Activated CD4-positive, alpha-beta T cell treated with anti-CD3 and anti-CD28 coated beads for 1 hour (primary cell): ENCODE measurements at places on chromosomes 4 and X.

GRCh38 chrX:27599928-27600327, 9.8 kb downstream of the DCAF8L2 start:
- no peak for DNase-seq

- DNase-seq = no peak
Measured at GRCh38 chrX:143726296-143726695, 5.7 kb upstream of the SPANXN2 start.

DNA sequence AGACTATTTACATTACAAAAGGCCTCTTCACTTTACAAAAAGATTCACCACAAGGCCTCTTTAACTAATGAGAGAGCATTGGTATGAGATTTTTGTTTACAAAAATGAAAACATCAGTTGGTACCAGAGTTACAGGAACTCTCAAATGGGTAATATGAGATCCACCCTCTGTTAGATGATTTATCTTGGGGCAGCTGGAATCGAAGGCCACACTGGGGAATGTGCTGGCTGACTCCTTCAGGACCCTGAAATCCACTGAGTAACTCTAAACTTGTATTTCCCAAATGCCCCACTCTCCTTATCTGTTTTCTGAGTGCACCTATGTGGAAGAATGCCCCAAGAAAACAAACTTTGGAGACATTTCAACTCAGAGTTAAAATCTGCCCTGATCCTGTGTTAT, 232.9 kb upstream of the F9 start:
- no peak for DNase-seq

- DNase-seq = no peak
Measured at GRCh38 chrX:37926700-37927099, 79.3 kb upstream of the DYNLT3 start.

GRCh38 chrX:25049357-25049756, 33.6 kb upstream of the ARX start:
- DNase-seq = no peak

DNA sequence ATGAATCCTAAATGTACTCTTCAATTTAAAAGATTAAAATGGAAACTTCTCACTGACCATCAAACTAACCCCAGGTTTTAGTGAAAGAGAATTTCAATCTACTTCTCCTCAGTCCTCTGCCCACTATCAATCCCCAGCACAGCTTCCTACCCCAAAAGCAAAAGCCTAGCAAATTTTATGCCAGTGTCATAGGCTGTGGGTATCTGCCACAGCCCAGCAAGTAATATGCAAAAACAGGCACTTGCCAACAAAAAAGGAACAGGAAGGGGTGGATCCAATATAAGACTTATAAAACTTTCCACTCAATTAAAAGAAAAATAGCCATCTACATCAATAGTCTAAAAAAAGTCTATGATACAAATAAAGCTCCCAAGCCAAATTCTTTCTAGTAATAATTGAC, 22.3 kb downstream of the CAMK2D start:
- DNase-seq = no peak

DNA sequence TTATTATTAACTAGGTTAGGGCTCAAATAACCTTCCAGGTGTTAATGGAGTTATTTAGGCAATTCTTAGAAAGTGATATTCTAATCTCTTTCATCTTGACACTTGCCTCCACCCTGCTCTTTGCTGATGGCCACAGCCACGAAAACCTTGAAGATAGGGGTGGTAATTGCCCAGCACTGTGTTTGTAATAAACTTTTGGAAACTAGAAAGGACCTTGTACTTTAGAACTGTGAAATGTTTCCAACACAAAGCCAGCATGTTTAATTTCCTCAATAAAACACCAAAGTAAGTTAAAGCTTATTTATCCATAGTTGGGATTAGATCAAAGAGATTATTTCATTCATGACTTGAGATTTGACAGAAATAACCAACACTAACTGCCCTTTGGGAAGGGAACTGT, 78.3 kb downstream of the MAOA start:
- no peak for DNase-seq

GRCh38 chrX:10176121-10177003, 19.6 kb downstream of the CLCN4 start:
- DNase-seq = no peak

DNA sequence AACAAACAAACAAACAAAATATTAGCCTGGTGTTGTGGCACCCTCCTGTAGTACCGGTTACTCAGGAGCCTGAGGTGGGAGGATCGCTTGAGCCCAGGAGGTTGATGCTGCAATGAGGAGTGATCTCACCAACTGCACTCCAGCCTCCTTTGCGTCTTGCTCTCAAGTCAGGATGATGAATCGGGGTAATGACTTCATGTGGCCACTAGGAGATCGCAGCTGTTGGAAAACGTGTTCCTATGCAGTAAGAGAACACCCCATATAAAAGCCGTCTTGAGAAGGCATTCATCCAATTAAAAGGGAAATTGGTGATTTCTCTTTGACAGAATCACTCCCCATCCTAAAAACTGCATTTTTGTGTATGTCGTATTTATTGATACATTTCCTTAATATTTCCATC, 6.9 kb downstream of the CCNB3 start:
- DNase-seq = no peak

DNA sequence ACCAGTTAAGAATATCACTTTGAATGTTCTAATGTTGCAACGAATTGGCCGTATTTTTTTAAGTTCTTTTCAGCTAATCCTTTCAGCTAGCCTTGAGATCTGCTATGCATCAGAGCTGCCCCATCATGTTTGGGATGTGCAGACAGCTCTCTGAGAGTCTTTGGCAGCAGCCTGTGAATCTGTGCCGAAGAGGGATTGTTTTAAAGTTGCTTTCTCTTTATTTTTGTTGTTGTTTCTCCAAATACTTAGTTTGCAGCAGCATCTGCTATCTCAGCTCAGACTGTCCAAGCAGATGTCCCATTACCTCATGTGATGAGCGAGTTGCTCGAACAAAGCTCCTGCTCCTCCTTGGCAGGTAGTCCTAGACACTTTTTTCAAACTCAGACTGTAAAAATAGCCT, 1002.5 kb upstream of the INTU start:
- DNase-seq = no peak

DNA sequence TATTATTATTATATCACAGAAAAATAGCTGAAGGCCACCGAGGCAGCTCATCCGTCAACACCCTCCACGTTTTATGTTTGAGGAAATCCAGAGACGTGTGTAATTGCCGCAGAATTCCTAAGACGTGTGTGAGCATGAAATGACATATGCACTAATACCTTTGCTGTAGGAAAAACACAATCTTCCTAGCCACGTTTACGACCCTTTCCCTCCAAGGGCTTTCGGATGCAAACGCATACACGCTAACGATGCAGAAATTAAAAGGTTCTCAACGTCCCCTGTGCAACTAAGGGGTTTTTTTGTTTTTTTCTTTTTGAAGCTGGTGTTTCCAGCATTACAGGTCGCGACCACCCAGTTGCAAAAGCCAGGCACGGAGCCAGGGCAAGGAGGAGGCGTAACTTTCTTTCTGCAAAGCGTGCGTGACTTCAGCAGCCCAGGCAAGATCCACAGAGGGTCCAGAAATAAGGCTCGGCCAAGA, 33.8 kb downstream of the CRLF2 start:
- no peak for DNase-seq

- DNase-seq = no peak
Measured at GRCh38 chr4:83223781-83224180, 60.8 kb downstream of the COQ2 start.

- no peak for DNase-seq
Measured at GRCh38 chr4:176745902-176746301, 46.8 kb downstream of the VEGFC start.

DNA sequence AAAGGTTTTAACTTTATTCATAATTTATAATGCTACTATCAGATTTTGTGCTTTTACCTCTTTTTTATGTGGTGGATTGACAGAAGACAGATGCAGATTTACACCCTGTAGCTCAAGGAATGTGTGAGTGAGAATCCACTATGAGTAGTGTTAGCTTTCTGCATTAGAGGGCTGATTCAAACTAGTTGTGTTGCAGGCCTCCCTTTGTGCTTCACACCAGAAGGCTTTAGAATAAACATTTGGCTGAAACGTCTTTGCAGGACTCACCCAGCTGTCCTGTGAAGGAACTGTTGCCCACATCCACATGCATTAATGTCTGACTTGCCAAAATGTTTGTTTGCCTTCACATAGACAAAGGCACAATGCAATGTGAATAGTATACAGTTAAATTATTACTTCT, 127.0 kb downstream of the PCDH7 start:
- no peak for DNase-seq

DNA sequence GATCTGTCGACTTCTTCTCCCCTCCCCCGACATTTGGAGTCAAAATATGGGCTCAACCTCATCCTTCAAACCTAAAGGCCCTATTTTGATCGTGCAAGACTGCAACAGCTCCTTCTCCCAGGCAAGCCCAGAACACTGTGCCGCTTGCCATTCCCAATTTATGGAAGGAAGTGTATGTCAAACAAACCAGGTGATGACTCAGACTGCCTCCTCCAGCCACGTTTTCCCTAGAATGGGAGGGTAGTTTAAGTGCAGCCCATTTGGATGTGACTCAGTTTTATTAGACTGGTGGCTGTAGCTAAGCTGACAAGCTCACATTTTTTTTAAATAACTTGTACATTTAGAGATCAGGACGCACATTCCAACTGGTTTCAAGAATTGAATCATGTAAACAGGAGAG, 570.4 kb upstream of the DIPK2B start:
- DNase-seq = no peak

- no peak for DNase-seq
Measured at GRCh38 chr4:123631786-123632692, 235.4 kb downstream of the SPRY1 start.

DNA sequence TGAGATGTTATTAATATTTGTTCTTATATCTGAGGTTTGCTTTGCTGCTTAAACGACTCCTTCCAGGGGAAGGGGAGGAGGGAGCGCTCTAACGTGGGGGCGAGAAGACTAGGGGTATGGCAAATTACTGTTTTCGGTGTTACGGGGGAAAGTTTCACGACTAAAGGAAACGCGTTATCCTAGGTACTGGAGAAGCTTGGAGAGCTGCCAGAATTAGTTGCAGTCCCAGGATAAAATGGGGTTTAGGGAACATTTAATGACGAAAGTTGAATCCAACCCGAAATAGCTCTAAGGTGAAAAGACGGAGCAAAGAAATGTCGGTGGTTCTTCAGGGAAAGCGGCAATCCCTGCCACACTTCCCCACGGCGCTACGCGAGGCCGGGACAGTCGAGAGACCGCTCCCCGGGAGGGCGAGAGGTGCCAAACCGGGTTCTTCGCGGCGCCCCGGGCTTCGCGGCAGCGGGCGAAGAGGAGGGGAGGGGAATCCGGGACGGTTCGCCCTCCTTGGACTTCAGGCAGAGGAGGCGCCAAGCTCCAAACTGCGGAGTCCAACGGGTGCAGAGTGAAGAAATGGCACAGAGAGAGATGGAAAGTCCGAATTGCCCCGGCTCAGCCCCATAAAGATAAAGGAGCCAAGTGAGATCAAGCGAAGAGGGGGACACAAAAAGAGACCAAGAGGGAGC, 724 bp downstream of the THOC2 start:
- DNase-seq = no peak

- DNase-seq = no peak
Measured at GRCh38 chr4:37268319-37268718, 23.8 kb downstream of the NWD2 start.

DNA sequence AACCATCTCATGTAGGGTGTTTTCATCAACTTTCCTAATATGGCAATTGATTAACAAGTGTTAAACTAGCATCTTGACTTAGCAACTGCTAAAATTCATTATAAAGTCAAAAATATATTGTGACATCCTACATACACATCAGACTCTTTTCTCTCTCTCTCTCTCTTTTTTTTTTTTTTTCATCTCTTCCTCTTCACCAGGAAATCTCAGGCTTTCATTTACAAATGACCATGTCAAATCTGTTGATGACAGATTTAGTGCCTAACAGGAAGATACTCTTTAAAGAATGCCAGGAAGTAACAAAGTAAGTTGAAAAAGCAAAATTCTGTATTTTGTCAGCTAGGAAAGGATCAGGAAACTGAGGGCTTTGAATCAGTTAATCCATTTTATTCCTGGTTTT, 365.5 kb downstream of the PCDH7 start:
- no peak for DNase-seq

- DNase-seq = peak; percentile 7
Measured at GRCh38 chrX:120251471-120252011, 929 bp downstream of the ZBTB33 start.

DNA sequence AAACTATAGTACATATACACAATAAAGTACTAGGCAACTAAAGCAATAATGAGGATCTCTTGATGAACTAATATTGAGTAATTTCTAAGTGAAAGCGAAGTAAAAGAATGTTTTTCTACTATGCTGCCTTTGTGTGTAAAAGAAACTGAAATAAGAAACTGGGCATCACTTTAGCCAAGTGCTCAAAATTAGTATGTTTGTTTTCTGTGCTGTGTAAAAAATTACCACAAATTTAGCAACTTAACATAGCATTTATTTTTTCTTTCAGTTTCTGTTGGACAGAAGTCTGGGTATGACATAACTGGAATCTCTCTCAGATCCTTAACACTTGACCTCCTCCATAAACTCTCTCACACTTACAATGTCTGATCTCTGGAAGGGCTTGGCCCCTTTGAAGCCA, 687.1 kb upstream of the MAGEB2 start:
- no peak for DNase-seq

- no peak for DNase-seq
Measured at GRCh38 chr4:8277356-8278008, 7.9 kb downstream of the HTRA3 start.

DNA sequence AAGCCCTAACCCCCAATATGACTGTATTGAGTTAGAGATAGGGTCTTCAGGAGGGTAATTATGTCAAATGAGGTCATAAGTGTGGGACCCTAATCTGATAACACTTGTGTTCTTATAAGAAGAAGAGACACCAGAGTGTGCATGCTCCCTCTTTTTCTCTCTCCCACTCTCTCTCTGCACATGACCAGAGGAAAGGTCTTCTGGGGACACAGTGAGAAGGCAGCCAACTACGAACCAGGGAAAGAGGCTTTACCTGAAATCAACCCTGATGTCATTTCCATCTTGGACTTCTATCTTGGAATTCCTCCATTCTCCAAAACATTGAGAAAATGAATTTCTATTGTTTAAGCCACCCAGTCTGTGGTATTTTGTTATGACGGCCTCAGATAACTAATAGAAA, 97.2 kb upstream of the MAD2L1 start:
- no peak for DNase-seq

DNA sequence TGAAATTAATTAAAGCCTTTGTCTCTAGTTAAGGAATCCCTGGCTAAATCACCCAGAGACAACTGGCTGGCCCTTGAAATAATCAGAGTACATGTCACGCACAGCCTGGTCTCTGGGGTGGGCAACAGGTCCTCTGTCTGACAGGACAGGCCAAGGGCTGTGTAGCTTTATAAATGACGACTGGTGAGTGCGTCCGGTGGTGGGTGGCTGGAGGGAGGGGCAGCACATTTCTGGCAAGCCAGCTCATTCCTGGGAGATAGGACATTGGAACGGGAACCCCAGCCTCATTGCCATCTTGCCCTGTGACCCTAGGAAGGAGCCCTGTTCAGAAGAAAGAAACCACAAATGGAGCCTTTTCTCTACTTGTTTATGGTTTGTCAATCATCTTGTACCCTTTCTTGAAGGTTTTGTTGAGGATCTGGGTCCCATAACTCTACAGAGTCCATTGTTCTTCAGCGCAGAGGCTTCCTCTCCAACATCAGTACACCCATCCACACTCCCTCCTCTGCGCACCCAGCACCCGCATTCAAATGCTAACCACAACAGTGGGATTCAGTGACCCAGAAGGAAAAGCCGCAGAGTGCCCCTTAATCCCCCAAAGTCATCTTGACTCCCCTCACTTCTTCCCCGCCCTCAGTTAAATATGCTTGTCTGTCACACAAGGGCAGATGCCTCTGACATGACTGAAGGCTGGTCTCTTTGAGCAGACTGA, 368.1 kb downstream of the UNC5C start:
- DNase-seq = no peak
